Activated gamma-delta T cell (primary cell): ENCODE measurements at places on chromosomes 12 and 14.

- no peak for DNase-seq
Measured at GRCh38 chr12:12079291-12079690, 8.6 kb downstream of the BCL2L14 start.

- DNase-seq: no peak
Measured at GRCh38 chr12:83472772-83473171, 786.1 kb downstream of the TMTC2 start.

DNA sequence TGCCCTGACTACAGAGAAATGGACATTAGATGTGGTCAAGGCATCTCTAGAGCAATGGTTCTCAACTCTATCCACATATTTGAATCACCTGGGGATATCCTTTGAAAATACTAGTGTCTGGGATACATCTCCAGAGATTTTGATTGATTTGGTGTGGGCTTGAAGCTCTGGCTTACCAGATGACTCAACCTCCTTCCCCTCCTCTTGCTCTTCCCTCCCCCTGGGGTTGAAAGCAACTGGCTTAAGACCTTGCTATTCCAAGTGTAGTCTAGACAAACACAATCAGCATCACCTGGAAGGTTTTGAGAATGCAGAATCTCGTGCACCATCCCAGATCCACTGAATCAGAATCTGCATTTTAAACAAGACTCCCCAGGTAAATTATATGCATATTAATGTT lies 183.8 kb downstream of the DAD1 start:
- DNase-seq: no peak

DNA sequence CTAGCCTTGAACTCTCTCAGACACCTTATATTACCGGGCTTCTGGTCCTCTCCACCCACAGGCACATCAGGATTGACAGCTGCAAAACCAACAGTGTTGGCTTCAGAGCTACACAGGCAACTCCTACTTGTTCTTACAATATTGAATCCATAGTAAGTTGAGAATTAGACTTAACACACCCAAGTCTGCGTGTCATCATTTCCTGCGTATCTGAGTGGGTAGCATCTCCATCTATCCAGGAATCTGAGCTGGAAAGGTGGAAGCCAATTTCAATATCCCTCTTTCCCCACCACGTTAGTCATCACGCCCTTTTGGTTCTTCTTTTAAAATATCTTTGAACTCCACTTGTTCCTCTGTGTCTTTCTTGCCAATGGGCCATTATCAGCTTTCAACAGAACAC lies 37.2 kb downstream of the NRXN3 start:
- no peak for DNase-seq

- DNase-seq: no peak
Measured at GRCh38 chr14:79658221-79658620, 553.1 kb downstream of the DIO2 start.

GRCh38 chr14:75054421-75054820 lies 3.2 kb upstream of the MLH3 start:
- DNase-seq: no peak

- DNase-seq: no peak
Measured at GRCh38 chr12:126819554-126819953, 1447.4 kb upstream of the TMEM132C start.

- DNase-seq: no peak
Measured at GRCh38 chr14:87331991-87332390, 661.0 kb downstream of the GALC start.
